ENCODE measurements at places on chromosomes 12 and 14.

- no peak for DNase-seq
These were observed 583 bp upstream of the SDR39U1 start for GRCh38 chr14:24443053-24443665.

DNA sequence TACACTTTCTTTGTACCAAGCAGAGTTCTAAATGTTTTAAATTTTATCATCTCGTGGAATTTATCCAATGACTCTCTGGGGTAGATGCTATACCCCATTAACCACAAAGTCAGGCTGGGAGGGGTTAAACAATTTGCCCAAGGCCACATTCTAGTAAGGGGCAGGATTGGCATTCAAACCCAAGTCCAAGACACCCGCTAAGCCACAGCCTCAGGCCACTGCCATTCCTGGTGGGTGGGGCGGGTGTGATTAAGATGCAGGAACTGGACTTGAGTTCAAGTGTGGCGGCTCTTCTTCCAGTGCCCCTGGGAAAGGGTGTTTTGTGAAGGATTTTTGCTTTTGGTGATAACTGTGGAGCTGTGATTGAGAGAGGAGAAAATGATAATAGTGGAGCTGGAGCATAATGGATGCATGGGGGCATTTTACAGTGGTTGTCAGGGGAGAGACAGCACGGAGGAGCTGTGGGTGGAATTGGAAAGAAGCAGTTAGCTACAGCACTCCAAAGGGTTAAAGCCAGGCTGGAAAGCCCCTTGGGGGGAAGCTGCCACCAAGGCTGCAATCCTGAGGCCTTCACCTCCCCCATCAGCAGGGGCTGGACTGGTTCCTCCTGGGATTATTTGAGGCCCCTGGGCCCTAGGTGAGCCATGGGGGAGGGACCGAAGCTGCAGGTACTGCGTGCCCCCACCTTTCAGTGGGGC is 1.0 kb upstream of the VRTN start:
- DNase-seq, result no peak

- DNase-seq, result no peak
These were observed 174.3 kb downstream of the FOXN3 start for GRCh38 chr14:89242652-89243279.

GRCh38 chr12:53994264-53995001 is 5.5 kb upstream of the HOXC9 start:
- no peak for DNase-seq

DNA sequence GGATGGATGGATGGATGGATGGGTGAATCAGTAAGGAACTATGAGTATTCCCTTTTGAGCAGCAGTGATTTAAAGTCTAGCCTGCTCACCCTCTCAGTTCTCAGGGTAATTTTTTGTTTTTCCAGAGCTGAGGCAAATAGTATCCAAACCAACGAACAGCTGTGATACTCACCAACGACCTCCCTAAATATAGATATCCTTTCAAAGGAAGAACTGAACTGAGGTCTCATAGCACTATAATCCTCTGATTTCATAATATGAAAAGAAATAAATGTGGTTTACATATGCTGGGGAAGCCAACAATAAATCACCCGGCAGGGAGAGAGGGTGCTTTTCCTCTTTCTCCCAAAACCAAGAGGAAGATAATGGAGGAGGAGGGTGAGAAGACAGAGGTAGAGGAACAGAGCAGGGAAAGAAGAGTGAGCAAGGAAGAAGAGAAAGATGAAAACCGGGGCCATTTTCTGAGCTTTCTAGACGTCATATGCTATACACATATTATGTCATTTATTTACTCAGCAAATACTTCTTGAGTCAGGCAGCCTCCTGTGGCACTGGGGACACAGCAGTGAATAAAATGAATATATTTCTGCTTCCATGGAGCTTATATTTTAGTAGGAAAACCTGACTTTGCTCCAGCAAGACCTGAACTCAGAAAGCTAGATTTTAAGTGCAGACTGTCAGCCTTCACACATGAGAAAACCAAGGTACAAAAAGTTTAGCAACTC is 710.7 kb upstream of the TBX3 start:
- DNase-seq, result no peak
